RCC 7860 (cell line): ENCODE measurements at places on chromosomes 3 and 15.

GRCh38 chr3:109784852-109785631 lies 447.7 kb upstream of the DPPA4 start:
- DNase-seq = no peak

GRCh38 chr3:24494618-24495325 lies at the start of gene THRB:
Gene THRB, minus strand, starts transcription at chr3:24494850.
- DNase-seq = peak; percentile 40

DNA sequence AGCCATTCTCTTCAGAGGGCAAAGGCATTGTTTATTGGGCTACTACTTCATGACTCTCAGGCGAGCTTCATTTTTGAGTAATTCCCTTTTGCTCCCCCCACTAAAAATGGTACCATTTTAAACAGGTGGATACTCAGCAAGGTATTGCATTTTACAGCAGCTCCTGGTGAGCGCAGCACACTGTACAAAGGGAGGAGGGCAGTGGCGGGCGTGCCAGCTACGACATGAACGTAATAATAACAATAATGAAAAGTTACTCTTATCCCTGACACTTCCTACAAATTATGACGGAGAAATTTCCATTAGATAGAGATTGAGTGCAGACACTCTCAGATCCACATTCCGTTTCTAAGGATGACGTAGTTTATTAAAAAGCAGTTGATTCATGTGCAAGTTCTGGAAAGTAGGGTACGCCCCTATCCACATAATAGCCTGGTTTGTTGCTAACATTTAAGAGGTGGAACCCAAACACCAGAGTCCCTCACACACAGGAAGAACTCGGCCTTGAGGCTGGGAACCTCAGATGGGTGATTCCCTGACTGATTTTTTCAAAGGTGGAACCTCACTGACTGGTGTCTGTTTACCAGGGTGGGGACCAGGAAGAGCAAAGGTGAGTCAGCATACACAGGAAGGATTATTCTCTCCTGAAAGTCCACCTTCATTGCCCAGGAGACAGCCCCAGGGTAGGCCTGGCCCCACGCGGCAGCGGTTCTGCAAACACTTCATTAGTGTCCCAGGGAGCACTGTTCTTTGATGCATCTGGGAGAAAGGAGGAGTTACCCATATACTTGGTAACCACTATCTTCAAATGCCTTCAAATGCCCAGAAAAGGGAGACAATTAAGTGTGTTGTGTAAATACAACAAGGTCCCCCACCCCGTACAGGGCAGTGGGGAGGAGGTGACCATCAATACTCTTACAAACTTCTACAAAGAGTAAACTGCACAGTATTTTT lies 69.9 kb downstream of the LDHAL6B start:
- peak; percentile 26 for DNase-seq

DNA sequence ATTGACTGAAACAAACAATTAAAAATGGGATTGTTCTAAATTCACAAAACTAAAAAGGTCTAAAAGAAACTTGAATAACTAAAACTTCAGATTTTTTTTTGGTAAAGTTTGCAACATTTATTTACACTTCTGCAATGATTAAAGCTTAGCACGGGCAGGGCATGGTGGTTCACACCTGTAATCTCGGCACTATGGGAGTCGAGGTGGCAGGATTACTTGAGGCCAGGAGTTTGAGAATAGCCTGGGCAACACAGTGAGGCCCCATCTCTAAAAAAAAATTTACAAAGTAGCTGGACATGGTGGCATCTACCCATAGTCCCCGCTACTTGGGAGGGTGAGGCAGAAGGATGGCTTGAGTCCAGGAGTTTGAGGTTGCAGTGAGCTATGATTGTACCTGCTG lies 31.6 kb downstream of the TLNRD1 start:
- no peak for DNase-seq

DNA sequence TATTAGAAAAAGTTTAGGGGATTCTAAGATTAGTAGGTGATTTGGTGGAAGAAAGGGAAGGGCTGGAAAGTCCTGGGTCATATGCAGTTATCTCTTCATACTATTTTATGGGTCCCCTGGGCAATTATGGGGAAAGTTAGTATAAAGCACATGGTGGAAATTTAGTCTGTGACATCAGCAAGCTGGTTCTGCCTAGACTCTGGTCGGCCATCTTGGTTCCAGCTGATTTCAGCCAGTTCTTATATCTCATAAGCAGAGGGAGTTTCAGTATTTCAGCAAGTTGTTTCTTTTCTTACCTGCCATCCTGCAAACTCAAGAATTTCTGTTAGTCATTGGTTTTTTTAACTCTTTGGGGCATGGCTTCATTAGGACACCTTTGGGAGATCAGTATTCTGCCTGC lies 1.0 kb upstream of the LYZL4 start:
- DNase-seq = no peak

DNA sequence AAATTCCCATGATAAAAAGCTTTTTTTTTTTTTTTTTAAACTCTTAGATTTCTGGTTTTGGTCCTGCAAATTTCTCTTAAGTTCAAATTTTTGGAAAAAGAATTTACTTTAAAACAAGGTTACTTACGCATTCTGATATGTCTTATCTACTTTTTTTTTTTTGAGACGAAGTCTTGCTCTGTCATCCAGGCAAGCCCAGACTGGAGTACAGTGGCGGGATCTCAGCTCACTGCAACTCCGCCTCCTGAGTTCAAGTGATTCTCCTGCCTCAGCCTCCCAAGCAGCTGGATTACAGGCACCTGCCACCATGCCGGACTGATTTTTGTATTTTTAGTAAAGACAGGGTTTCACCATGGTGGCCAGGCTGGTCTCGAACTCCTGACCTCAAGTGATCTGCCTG lies 83.2 kb downstream of the RASA2 start:
- no peak for DNase-seq

DNA sequence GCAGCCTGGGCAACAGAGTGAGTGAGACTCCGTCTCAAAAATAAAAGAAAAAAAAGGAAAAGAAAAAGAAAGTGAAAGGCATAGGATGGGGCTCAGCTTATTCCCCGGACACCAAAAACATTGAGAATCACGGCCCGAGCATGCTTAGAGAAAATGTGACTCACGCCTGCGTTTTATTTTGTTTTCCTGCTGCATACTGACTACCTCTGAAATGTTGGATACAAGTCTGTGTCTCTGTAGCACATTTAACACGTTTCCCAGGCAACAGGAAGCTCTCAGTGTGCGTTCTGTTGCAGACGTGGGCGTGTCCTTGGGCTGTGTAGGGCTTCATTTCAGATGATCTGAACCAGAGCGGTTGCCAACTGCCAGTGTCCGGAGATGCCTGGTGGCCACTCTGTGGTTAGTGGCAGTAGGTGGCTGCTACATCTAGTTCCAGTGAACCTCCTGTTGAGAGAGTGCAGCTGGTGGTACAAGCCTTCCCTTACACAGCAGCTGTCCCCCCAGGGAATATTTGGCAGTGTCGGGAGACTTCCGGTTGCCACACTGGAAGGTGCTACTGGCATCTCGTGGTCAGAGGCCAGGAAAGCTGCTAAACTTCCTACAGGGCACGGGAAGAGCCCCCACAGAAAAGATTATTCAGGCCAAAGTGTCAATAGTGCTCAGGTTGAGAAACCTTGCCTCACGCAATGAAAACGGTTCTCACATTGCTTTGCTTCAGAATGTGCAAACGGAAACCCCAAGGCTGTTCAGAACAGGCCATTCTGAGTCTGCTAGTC lies 3.0 kb downstream of the SLC51A start:
- no peak for DNase-seq

- no peak for DNase-seq
These were observed 851.0 kb downstream of the DIPK2A start for GRCh38 chr3:144822671-144823070.

- DNase-seq = no peak
These were observed 820.8 kb downstream of the TBL1XR1 start for GRCh38 chr3:176376531-176376930.

- no peak for DNase-seq
These were observed 70.6 kb upstream of the STT3B start for GRCh38 chr3:31462050-31462569.

DNA sequence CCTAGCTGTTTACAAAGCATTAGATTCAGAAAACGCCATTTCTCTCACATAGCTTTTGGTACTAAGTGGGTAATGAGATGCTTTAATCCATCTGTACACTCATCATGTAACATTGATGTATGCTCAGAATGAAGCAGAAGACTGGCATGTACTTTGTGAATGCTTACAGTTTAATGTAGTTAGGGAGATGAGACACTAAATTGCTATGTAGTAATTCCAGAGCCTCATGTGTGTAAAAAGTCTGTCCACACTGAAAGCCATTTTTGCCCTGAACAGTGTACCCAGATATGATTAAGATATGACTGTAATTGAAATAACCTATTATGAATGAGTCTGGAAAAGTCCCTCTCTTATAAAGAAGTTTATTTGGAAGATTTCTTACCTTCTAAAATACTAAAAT lies 66.5 kb downstream of the ARMC8 start:
- DNase-seq = no peak

DNA sequence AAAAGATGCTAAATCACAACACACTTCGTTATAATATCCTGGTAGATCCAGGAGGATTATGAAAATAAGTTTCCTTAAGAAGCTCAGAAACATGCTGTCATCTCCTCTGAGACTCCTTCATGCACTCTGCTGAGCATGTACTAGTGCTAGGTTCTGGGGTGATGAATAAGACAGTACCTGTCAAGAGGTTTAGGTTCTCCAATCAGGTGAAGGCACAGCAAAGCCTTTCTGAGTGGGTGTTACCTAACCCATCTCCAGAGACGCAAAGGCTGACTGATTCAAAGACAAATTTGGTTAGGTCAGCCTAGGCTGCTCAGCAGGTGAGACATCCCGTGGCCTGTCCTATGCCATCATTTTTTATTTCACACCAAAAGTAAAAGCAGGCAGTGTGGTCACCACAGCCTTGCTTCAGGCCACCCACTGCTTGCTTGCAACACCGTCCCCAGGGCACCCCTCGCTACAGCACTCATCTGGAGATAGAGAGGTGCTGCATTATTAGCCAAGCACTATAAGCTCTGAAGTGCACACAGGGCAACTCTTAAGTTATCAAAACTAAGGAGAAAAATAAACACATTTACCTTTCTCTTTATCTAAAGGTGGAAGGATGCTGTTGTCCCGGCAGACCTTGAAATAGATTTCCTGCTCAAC lies 117.2 kb downstream of the TJP1 start:
- no peak for DNase-seq

- DNase-seq = no peak
These were observed 7.4 kb downstream of the WNT7A start for GRCh38 chr3:13872451-13872850.

GRCh38 chr15:66108483-66109265 lies 144.9 kb downstream of the MEGF11 start:
- no peak for DNase-seq

DNA sequence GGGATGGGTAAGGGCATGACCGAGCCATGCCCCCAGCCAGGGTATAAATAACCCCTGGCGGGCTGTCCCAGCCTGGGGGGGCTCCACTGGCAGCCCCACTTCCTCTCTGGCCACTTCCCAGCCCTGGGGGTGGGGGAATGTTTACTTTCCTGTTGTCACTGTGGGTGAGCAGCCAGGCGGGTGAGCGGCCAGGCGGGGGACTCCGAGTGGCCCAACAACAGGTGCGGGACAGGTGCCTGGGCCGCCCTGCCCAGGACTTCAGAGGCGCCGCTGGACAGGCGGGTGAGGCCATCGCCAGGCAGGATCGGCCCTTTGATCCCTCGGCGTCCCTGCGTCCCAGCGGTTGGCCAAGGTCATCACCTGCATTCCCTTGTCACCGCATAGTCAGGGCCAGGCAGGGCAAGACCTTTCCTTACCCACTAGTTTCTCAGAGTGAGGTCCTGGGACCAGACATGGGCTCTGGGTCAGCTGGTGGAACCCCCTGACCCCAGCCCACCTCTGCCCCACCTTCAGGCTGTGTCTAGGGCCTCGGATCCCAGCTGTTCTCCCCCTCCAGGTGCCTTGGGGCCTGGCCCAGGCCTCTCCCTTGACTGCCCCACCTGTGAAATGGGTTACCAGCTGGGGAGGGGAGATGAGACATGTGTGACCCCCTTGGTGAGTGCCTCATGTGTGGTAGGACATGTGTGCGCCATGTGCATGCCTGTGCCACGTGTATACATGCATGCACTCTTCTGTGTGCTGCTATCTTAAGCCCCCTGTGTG lies 16.6 kb downstream of the SEMA3F start:
- DNase-seq = no peak

GRCh38 chr3:138355071-138355470 lies 6.7 kb downstream of the MRAS start:
- no peak for DNase-seq

DNA sequence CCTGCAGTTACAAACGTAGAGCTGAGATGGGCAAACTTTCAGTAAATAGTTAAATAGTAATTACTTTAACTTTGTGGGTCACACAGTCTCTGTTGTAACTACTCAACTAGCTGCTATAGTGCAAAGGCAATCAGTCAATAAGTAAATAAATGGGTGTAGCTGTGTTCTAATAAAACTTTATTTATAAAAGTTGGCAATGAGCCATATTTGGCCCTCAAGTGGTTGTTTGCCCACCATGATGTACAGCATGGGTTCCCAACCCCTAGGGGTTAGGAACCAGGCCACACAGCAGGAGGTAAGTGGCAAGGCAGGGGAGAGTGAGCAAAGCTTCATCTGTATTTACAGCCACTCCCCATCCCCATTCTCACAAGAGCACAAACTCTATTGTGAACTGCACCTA lies 44.9 kb upstream of the CHRM5 start:
- DNase-seq = no peak

DNA sequence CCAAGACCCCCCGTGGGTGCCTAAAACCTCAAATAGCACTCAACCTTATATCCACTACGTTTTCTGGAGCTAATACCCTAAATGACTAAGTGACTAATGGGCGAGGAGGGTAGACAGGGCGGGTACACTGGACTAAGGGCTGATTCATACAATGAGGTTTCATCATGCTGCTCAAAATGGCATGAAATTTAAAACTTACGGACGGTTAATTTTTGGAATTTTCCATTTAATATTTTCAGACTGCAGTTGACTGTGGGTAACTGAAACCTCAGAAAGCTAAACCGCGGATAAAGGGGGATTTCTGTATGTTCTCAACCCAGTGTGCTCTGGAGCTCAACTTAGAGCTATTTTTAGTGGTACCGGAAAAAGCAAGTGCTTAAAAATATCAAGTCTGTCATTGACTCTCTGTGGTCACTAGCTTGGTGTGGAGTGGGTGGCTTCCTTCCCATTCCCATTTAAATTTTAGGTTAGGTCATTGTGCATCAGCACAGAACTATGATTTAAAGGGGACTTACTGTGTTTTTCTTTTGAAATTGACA lies 72.9 kb downstream of the LRRC28 start:
- peak; percentile 88 for DNase-seq

DNA sequence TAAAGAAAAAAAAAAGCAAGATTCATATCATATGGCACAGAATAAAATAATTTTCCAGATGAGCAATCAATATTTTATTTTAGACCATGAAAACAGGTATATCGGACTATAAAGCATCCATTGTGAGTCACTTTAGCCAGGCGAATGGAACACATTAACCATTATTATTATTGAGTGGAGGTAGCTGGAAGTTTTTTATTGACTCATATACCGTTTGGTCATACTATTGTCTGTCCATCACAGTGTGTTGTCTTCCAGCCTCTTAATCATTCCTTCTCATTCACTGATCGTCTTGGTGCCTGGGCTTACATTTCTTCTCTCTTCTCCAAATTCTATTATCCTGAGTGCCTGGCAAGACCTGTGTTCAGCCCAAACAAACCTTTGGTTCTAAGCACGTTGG lies 634.8 kb downstream of the MECOM start:
- peak; percentile 43 for DNase-seq
